Suppressor macrophage (primary cell): ENCODE measurements at places on chromosomes 1 and 21.

DNA sequence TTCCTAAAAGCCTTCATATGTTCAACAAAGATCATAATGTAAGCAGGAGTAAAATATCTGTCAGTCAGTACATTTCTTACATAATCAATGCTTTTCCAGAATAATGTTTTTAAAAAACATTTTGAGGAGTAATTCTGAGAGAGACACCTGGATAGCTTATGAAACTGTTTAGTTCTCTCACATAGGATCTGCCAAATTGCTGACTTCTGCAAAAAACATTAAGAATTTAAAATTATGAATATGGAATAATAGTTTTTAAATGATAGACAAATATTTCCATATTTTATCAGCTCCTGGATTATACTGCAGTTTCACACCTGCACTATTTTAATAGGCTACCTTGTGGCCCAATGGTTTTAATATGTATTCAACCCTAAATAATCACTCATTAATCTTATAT lies 142.7 kb upstream of the RUNX1 start:
- DNase-seq = no peak

DNA sequence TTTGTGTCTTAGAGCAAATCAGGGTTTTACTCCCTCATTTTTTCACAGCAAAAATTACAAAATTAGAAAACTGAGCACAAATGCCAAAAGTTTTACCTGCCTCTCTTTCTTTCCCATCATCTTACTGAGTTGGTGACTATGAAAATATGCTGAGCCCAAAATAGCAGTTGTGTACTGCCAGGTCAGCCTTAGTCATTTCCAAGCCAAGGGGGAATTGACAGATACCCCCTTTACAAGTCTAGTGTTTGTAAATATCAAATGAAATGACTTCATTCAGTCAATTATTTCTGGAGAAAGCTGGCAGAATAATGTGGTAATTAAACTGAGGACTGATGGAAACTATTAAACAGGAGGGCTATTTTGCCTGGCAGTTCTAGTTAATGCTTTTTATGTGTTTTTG lies 11.4 kb upstream of the GORAB start:
- no peak for DNase-seq

GRCh38 chr1:109255678-109256077 lies 6.3 kb downstream of the CELSR2 start:
- no peak for DNase-seq

DNA sequence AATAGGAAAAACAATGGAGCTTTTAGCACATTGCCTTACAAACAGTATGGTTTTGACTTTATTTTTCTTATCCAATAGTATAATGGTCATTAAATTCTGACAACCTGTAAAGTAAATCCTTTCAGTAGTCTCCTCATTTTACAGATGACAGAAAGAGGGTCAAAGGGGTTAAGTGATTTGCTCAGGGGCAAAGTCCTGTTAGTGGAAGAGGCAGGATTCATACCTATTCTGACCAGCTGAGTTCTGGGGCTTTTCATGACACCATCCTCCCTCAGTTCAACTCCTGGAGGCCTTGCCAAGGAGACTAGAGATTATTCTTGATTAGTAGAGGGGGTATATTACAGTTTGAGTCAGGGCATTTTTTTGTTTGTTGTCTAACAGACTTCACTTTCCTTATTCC lies 278.7 kb upstream of the DUSP10 start:
- no peak for DNase-seq

DNA sequence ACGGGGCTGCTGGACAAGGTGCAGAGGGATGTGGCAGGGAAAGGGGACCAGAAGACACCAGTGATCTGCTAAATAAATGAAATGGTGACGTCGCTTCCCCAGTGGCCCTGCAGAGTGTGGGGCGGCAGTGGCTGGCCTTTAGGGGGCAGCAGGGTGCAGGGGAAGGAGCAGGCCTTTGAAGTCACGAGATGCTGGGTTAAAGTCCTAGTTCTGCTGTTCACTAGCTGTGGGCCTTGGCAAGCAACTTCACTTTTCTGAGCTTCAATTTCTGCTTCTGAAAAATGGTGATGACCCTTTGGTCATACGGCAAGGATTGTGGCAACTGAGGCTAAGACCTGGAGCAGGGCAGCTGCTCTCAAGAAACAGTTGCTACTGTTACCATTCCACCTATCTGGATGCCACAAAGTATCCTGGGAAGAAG lies 9.2 kb upstream of the GALE start:
- peak; percentile 96 for DNase-seq

- no peak for DNase-seq
These were observed 33.4 kb downstream of the SLC19A1 start for GRCh38 chr21:45508607-45509565.

GRCh38 chr1:156675210-156676113 lies 1.7 kb downstream of the NES start:
- DNase-seq = no peak

DNA sequence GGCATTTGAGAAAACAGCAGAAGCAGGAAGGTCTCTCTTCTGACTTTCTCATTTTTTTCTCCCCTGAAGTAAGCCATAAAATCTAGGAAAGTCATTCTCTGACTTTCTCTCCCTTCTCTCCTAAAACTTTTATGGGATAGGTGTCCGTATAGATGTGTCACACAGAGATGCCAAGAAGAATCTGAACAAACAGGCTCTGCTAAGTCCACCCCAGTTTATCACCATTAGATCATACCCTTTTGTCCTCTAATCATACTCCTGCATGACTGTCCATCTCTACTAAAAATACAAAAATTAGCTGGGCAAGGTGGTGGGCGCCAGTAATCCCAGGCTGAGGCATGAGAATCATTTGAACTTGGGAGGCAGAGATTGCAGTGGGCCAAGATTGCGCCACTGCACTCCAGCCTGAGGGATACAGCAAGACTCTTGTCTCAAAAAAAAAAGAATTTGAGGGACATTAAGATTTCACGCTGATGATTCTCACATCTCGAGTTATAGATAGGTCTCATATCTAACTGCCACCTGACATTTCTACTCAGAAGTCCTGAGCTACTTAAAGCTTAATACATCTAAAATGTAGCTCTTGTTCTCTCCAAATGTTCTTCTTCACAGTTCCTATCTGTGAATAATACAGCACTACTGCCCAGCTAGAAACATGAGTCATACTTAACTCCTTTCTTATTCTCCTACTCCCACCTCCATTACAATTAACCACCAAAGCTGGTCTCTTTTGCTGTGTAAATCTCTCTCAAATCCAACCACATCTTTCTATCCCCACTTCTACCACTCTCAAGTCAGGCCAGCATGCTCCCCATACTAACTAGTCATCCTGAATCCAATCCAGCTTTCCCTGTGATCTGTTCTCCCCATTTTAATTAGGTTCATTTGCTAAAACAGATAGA lies 47.7 kb downstream of the ZNF644 start:
- DNase-seq = no peak

GRCh38 chr1:77281491-77282186 lies at the start of gene AK5:
Gene AK5, plus strand, starts transcription at chr1:77282019. Its CDS starts 295 bp downstream, at chr1:77282314.
- peak; percentile 78 for DNase-seq

DNA sequence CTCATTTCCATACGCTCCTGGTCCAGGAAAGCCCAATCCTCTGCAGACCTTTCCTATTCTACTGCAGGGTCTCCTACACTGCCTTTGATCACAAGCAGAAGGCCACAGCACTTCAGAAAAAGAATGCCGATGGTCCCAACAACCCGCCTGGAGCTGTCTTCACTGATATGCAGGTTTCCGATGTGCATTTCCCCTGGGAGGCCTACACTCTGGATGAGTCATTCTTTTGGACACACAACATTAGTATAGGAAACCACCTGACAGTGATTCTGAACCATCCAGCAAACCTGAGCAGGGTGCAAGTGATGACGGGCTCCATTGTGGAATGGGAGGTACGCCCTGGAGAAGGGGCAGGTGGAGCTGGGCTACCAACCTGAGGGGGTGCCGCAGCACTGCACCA lies 15.0 kb downstream of the PCAT6 start:
- DNase-seq = no peak

DNA sequence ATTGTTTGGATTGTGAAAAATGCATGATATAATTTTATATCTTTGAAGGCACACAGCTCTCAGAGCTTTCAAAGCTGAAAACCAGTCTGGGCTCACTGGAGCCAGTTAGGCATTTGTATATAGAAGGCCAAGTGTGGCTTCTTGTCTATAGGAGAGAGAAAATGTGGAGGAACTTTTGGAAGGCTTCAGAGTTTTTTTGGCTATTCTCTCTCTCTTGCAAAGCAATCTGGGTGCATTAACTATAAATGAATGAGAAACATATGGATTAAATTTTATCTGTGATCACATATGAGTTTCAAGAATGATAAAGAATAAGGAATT lies 216.7 kb upstream of the HOOK1 start:
- DNase-seq = no peak

GRCh38 chr1:56060906-56061305 lies 518.5 kb downstream of the PLPP3 start:
- no peak for DNase-seq

- no peak for DNase-seq
These were observed 91.1 kb downstream of the USP25 start for GRCh38 chr21:15820852-15821379.

- DNase-seq = no peak
These were observed 40.8 kb upstream of the CD55 start for GRCh38 chr1:207280706-207281105.

DNA sequence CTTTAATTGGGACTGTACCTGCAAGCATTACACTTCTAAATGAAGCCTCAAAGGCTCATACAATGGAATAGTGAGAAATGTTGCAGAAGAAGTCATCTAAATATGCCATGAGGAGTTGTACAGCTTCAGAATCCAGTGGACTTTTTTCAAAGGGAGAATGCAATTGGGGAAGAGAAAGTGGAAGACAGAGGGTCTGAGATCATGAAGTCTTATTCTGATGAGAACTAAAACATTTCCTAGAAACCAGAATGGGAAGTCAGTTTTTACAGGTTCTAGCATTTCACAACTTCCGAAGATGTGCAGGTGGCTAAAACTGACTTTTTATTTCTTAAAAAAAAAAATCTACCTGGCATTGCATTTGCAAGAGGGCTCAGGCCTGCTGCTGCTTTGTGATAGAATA lies 424.4 kb upstream of the RUNX1 start:
- peak; percentile 44 for DNase-seq
